NCI-H1417 (cell line): ENCODE measurements at places on chromosomes 1 and 21.

- DNase-seq: no peak
These were observed 45.9 kb downstream of the PIK3R3 start for GRCh38 chr1:46086576-46086975.

- DNase-seq: peak; percentile 32
These were observed 10.1 kb downstream of the MEF2D start for GRCh38 chr1:156490401-156491032.

- DNase-seq: no peak
These were observed 516 bp downstream of the RCOR3 start for GRCh38 chr1:211259638-211260126.

DNA sequence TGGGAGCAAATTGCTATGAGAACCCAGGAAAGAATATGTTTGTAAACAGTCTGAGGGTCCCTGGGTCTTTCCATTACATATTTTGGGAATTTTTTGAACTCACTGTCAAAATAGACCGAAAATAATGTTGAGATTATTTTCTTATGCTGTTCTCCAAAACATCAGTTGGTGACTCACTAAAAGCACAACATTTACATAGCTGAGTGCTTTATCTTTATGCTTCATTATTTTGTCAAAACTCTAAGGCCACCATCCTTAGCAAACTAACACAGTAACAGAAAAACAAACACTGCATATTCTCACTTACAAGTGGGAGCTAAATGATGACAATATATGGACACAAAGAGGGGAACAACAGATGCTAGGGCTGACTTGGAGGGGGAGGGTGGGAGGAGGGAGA lies 459.3 kb downstream of the ADGRL2 start:
- no peak for DNase-seq

DNA sequence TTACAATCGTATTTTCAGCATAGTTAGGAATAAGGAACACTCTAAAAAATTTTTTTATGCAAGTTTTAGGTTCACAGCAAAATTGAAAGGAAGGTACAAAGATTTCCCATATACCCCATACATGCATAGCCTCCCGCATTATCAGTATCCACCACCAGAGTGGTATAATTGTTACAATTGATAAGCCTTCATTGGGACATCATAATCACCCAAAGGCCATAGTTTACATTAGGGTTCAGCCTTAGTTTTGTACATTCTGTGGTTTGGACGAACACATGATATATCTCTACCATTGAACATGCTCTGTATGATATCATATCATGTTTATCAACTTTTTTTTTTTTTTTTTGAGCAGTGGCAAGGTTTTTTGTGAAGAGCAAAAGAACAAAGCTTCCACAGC lies 180.0 kb downstream of the SDCCAG8 start:
- no peak for DNase-seq

- DNase-seq: no peak
These were observed 27.2 kb upstream of the BCL10 start for GRCh38 chr1:85303440-85304162.

GRCh38 chr1:41242342-41243078 lies 404 bp upstream of the SCMH1 start:
- DNase-seq: peak; percentile 83

DNA sequence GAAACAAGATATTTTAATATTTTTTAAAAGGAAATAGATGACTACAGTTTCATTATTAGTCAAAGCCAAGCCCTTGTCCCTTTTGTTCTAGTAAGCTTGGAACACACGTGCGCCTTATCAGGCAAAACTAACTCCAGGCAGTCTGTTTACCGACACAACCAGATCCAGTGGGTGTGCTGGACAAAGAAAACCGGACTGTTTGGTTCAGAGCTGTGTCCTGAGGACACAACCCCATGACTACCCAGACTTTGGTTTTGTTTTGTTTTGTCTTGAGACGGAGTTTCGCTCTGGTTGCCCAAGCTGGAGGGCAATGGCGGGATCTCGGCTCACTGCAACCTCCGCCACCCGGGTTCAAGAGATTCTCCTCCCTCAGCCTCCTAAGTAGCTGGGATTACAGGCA lies 13.9 kb upstream of the RHOU start:
- DNase-seq: no peak

GRCh38 chr1:35838693-35839245 lies 31.0 kb downstream of the AGO4 start:
- DNase-seq: no peak

GRCh38 chr1:154866257-154867063 lies 3.6 kb downstream of the KCNN3 start:
- DNase-seq: peak; percentile 62

DNA sequence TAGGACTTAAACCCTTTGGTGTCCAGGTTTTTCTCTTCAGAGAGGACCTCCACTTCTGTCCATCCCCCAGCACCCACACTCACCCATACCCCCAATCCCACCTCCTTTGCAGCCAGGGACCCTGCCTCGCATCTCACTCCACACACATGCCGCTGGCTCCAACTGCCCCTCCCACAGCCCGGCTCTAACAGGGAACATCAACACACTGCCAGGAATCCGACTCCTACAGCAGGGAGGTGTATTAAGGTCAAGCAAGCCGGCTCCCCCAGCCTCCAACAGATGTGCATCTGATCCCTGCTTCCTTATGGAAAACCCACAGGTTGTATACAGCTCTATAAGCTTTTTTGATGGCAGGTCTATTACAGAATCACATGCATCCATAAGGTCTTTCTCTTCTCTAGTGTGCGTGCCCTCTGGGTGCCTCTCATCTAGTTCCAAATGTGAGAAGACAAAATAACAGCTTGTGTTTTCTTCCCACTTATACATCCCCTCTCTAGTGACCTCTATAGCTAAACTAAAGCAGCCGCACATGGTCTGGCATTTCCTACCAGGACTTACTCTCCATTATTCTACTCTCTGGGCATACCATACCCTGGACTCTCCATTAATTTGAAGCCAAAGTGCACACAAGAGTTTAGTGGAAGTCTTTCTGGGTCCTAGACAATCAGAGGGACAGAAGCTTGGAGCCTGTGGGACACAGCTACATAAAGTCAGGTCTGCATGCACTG lies 16.3 kb downstream of the PIK3C2B start:
- DNase-seq: no peak

GRCh38 chr1:235399661-235400060 lies 32.4 kb downstream of the TBCE start:
- no peak for DNase-seq

- no peak for DNase-seq
These were observed 84.2 kb downstream of the RABGAP1L start for GRCh38 chr1:174243451-174244000.

GRCh38 chr1:160169553-160170399 lies 18.4 kb downstream of the ATP1A4 start:
- peak; percentile 84 for DNase-seq

DNA sequence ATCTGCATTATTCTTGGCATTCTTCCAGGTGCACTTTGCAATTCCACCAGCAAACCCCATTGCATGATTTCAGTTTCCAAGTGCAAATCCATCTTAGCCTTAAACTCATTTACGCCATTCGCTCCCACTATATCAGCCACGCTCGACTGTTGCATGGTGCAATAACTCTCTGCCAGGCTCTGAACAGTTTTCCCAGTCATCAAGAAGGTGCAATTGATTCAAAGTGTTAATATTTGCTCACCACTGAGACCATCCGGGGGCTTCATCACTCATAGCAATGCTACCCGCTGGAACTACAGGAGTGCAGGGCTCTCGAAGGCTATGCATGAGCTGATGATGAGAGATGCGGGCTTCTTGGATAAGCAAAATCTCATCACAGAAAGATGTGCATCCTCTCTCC lies 488.2 kb downstream of the OMA1 start:
- DNase-seq: no peak

DNA sequence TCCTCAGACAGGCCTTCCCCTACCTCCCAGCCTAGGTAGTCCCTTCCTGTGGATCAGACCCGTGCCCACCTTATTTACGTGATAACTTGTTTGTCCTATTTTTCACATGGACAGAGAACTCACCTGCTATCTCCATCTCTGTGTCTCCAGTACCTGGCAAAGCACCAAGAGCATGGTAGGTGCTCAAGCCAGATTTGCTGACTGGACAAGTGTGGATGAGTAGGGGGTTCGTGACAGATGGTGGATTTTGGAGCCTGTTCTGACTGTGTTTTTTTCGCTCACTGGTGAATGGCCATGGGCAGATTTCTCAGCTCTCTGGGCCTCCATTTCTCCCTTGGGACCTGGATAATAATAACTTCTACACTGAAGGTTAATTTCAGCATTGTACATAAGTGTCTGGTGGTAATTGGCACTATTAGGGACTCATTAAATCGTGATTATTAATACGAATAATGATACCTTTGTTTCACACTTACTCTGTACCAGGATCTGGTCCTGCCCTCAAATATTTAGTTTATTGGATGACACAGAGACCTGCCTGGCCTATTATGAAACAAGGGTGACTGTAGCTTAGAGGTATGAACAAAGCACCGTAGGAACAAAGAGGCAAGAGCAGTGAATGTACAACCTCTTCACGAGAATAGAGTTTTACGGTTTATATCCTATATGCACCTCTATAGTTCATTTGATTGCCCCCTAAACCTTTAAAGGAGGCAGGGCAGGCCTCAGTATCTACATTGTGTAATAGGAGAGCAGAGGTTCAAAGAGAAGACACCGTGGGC lies 24.5 kb upstream of the SLC26A9 start:
- peak; percentile 63 for DNase-seq

- no peak for DNase-seq
These were observed 648.1 kb downstream of the USP25 start for GRCh38 chr21:16377857-16378256.

GRCh38 chr1:156082309-156083091 lies at the start of gene MEX3A:
MEX3A (minus strand) TSS chr1:156082465; CDS start chr1:156081998, 467 bp downstream.
- peak; percentile 93 for DNase-seq

DNA sequence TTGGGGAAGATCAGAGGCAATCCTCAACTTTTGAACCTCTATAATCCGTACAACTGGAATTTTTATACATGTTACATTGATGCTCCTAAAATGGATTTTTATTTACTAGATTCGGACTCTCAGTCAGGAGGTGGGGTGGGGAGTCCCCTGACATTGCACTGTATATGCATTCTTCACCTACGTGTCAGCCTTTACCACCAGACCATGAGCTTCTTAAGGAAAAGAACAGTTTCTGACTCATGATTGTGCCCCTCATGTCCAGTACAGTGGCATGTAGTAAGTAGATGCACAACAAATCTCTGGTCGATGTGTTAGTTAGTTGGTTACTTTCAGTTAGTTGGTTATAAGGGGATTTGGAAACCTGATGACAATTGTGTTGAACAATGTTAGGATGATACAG lies 15.4 kb downstream of the LPAR3 start:
- DNase-seq: no peak

DNA sequence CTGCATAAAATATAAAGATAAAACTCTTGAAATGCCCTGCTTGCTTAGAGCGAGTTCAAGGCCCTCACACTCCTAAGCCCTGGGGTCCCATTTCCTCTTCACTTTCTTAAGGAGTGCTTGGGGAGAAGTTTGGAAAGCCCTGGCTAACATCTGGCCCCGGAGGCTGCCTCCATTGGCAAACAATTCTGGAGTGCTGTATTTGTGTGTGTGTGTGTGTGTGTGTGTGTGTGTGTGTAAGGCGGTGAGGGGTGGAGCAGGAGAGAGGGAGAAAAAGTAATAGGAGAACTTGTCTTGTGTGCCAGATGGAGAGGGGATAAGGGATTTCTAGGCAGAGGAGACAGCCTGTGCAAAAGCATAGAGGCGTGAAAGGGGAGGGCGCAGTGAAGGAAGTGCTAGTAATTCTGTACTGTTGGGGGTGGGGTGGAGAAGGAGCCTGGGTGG lies 578 bp upstream of the TRIM62 start:
- no peak for DNase-seq

- no peak for DNase-seq
These were observed 905 bp downstream of the LIX1L start for GRCh38 chr1:145956781-145957442.

DNA sequence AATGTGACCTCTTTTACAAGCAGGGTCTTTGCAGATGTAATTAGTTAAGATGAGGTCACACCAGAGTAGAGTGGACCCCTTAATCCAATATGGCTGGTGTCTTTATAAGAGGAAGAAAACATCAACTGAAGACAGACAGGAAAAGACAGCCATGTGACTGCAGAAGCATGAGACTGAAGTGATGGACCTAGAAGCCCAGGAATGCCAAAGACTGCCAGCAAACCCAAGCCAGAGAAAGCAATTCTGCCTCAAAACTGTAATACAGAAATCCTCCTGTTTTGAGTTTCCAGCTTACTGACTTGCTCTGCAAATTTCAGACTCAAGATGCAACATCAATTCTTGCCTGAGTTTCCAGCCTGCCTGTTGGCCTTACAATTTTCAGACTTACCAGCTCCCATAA lies 17.3 kb downstream of the ENAH start:
- no peak for DNase-seq

DNA sequence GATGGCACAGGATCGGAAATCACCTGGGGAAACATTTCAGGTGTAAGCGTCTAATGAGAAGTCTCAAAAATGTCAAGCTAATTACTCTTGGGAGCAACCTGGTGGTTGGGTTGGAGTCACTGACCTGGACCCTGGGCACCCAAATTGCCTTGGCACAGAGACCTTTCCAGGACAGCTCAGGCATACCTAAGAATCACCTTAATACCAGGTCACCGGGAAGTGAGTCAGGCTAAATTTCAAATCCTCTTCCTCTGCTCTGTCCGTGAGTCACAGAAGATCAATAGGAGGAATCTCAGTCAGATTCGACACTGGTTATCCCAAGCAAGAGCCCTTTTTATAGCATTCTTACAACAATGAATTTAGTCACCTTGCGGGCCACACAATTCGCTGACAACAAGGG lies 179.6 kb upstream of the CAMK1G start:
- DNase-seq: no peak

GRCh38 chr1:114033216-114033706 lies 54.0 kb downstream of the OLFML3 start:
- DNase-seq: peak; percentile 23
